ENCODE measurements at places on chromosomes 5 and 9.

GRCh38 chr9:16484744-16485143, 385.7 kb downstream of the BNC2 start:
- no peak for DNase-seq

DNA sequence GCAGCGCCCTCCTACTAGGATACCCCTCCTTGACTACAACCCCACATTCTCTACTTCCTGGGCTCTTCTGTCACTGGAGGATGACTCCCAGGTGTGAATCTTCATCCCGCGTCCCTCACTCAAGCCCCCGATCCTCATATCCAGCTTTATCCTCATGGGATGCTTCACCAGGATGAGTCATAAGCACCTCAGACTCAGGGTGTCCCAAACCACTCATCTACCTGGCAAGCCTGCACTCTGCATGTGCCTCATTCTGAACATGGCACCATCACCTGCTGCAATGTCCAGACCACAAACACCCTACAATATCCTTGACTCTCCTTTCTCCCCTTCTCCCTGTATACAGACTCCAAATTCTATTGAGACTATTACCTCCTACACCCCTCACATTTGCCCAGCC, 1.5 kb upstream of the TGFBI start:
- no peak for DNase-seq

DNA sequence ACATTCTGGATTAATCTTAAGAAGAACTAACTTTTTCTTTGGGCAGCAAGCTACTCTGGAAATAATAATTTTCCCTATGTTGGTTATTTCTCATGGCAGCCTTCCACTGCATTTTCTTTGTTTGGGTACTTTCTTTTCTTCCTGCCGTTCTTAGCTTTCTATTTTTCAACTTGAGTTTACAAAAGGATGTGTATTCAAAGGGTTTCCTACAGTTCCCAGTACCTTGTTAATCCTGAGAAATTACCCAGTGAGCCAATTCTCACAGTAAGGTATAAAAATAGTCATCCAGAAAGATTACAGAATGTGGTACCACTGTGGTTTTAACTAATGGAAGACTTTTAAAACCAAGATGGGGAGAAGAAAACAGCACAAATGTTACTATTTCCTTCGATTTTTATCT, 20.2 kb downstream of the GPR21 start:
- DNase-seq: no peak

GRCh38 chr5:9288234-9288633, 257.6 kb downstream of the SEMA5A start:
- no peak for DNase-seq

- no peak for DNase-seq
These were observed 441.0 kb downstream of the TLE4 start for GRCh38 chr9:80012557-80013330.

- no peak for DNase-seq
These were observed 279.2 kb upstream of the ZNF462 start for GRCh38 chr9:106583751-106584150.

GRCh38 chr5:66904189-66904588, 292.4 kb downstream of the CD180 start:
- no peak for DNase-seq

- DNase-seq: no peak
These were observed 396.3 kb downstream of the KDM4C start for GRCh38 chr9:7154003-7154619.

DNA sequence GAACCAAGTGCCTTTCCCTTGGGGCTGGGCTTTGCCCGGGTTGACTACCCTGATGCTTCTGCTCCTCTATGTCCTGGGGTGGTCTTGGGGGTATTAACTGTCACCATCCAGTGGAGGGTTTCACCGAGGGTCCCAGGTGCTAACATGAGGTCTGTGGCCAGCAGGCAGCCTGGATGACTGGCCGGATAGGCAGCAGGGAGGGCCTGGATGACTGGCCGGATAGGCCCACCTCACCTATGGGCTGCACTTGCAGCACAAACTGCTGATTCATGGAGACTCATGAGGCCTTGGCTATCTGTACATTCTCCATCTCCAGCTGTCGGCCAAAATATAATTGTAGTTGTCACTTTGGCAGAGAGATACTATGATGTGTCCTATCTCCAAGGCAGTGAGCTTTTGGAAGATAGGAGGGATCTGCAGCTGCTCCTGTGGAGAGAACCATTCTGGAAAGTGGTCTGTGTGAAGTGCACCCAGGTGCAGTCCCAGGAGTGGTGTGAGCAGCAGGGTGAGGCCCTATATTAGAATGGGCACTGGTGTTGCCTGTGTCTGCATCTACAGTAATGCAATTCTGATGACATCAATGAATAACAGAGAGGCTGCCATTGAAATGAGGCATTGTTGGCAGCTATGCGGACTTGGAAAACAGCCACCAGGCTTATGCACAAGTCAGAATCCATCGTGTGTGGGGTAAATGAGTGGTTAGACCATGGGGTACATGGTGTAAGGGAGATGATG, 26.3 kb upstream of the CDKN2AIPNL start:
- DNase-seq: no peak

DNA sequence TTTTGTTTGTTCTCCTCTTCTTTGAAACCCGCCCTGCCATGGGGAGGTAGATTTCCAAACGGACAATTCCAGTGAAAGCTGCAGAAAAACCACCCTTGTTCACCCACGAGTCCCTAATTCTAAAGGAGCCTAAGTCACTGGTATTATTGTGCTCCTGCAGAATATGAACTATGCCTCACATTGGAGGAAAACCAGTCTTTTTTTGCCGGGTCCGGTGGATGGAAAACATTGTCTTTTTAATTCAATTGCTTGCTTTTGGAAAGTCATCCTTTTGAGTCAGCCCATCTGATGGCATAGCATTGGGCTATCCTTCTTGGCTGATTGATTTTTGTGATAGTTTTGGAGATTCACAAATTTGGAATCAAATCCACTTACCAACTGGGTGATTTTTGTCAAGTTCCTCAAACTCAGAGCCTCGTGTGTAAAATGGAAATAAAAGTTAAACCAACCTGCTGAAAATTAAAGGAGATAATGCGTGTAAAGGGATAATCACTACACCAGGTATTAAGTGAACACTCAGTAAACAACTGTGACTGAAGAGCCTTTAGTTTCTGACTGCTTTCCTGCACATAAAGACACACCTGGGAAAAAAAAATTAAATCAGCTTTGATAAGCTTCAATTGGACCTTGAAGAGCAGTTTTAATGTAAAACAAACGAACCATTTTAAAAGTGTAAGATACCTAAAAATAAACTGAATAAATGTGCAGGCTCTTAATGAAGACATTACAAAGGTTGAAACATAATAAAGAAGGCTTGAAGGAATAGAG, 780 bp upstream of the CCNJL start:
- no peak for DNase-seq

DNA sequence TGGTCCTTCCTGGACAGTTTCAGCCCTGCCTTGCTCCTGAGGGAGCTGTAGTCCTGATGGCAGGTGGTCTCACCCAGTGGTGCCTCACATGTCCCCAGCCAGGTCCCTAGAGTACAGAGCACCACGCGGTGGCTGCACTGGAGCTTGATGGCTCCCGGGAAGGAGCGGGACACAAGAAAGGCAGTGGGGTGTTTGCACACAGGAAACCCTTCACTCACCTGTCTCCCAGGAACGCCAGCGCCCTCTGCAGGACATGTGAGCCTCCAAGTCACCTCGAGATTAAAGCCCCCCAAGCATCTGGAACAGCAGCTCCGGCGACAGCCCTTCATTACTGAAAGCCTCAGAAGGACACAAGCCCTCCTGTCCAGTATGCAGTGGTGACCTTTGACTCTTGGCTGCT, 19.9 kb upstream of the TMEM250 start:
- DNase-seq: peak; percentile 41

GRCh38 chr5:147711019-147711418, 71.5 kb downstream of the JAKMIP2 start:
- no peak for DNase-seq

GRCh38 chr9:70971723-70972122, 149.7 kb downstream of the TRPM3 start:
- no peak for DNase-seq

DNA sequence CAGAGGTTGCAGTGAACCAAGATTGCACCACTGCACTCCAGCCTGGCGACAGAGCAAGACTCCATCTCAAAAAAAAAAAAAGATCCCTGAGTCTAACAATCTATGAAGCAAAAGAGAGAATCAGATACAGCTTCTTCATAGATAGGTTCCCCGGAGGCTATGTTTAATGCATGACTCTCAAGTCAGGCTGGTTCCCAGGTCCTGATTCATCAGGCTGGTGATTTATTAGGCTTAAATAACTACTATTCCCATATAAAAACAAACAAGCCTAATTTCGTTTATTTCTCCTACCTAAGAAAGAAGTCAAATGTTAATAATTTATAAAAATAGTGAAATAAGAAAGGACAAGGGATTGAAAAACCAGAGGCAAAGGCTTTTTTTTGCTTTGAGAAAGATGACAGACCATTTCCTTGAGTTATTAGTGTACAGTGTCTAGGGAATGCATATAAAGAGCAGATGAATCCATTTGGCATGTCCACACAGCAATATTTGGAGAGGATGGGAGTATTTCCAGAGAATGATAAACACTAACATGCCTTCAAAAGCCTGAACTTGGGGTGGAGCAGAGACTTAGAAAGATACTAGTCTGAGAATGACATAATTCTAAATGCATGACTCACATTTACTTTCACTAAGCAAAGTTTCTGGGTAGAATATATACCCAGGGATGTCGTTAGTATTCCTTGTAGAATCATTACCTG, 115.3 kb downstream of the NREP start:
- DNase-seq: no peak

DNA sequence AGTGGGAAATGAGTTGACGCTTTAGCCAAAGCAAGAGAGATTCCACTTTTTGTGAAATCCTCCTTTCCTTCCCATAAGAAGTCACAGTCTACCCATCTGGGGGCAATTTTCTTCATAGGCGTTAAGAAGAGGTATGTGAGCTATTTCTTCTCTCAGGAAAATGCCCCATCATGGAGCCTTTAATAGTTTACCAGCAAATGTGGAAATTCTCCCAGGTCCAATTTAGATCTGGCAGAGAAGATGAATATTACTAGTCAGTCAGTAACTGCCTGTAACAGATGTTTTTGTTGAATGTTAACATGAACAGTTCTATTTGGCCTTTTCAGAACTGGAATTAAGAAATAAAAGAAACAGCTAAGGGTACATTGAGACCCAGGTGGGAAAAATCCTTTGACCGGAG, 156.4 kb upstream of the RFX3 start:
- no peak for DNase-seq

GRCh38 chr5:149421834-149422233, 42.7 kb upstream of the IL17B start:
- no peak for DNase-seq

- DNase-seq: no peak
These were observed 204.5 kb downstream of the FBXL7 start for GRCh38 chr5:15704397-15704947.
